ENCODE measurements at places on chromosomes 3 and 15. TPM values are rescaled to one million over a fixed set of nuclear protein-coding genes. Genes with fewer than 3 reads are reported as not detected.

Gene GOLGA6L6
- total RNA-seq: not detected

Gene TUSC2
- 23.6 TPM for total RNA-seq

Gene VWA5B2
- 0.28 TPM for total RNA-seq

Gene CADPS
- total RNA-seq: not detected

GRCh38 chr3:41180396-41180795, 18.9 kb upstream of the CTNNB1 start:
- no peak for DNase-seq
